NCI-H187 treated with DMSO at 0.1 percent for 48 hours (cell line): ENCODE measurements at places on chromosomes 12 and 14.

- no peak for DNase-seq
Observed at GRCh38 chr14:105168979-105169507, 467 bp upstream of the JAG2 start.

- DNase-seq: no peak
Observed at GRCh38 chr14:53493320-53493719, 340.2 kb upstream of the DDHD1 start.

- no peak for DNase-seq
Observed at GRCh38 chr12:132638541-132639408, 20.2 kb downstream of the P2RX2 start.

GRCh38 chr12:95114766-95115405, 41.5 kb upstream of the NR2C1 start:
- no peak for DNase-seq

GRCh38 chr12:113912760-113913329, 53.3 kb downstream of the RBM19 start:
- DNase-seq: peak; percentile 33

- no peak for DNase-seq
Observed at GRCh38 chr12:107331912-107332311, 238.6 kb upstream of the CRY1 start.

GRCh38 chr14:103624860-103625259, 4.2 kb upstream of the KLC1 start:
- DNase-seq: no peak

DNA sequence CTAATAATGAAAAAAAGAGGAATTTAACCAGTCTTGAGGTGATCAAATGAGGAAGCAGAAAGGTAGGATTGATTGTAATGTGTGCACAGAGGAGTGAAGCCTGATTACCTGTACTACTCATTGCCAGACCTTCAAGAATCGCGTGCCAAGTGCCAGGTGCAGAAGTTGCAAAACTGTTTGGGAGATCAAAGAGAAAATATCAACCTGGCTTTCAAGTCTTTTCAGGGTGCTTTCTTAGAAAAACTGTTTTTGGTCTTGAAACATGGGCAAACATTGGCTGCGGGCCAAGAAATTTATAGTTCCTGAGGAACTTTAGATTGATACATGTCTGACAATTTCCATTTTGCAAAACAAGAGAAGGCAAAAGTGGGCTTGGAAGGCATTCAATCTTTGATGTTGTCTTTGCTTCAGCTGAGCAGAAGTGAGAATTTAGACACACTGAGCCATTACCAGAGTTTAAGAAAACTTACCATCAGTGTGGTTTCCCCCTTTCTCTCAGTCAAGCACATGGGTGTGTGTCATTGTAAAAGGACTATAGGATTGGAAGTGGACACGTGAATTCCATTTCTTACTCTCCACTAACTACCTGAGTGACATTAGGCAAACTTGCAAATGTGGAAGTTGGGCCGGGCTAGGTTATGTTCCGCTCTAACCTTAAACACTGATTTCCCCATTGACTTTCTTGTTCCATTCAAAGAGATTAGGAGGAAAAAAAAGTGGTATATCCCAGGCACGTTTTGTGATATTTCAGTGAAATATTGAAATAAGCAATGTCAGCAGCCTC, 486.2 kb downstream of the DIO2 start:
- no peak for DNase-seq

DNA sequence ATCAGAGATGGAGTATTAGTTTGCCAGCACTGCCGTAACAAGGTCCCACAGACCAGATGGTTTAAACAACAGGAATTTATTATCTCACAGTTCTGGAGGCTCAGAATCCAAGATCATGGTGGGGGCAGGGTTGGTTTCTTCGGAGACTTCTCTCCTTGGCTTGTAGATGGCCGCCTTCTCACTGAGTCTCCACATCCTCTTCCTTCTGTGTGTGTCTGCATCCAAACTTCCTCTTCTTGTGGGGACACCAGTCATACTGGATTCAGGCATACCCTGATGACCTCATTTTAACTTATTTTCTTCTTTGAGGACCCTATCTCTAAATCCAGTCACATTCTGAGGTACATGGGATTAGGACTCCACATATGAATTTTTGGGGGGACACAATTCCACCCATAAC, 455.5 kb downstream of the RGS6 start:
- no peak for DNase-seq

DNA sequence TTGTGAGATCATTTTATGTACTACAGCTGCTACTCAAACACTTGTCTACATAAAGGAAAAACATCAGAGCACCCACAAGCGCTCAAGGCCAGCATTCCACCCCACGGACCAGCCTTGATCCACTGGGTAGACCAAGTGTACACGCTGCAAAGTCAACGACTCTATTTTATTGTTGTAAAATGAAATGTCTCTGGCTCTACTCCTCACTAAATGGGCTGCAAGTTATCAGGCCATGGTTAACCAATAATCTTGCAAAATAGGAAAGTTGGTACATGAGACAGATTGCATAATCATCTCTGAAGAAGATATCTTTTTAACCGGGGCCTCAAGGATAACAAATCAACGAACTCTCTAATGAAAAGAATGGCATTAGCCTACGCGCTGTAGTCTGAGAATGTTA, 69.9 kb upstream of the FOXN3 start:
- DNase-seq: no peak

GRCh38 chr12:130374083-130374482, 36.4 kb downstream of the PIWIL1 start:
- no peak for DNase-seq

- DNase-seq: no peak
Observed at GRCh38 chr12:83016218-83016835, 329.6 kb downstream of the TMTC2 start.

DNA sequence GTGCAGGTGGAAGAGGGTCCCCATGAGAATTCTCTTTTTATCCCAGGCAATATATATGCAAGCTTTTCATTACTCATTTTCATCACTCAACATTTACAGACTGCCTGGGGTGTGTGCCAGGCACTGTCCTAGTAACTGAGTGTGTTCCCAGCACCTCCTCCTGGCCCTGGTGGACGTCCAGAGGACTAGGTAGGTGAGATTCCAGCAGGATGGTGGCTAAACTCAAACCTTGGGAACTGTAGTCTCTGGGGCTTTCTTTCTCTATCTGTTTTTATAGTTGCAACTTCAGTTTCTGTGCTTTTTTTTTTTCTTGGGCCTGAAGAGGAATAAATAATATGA, 63.8 kb downstream of the SUSD6 start:
- DNase-seq: no peak

DNA sequence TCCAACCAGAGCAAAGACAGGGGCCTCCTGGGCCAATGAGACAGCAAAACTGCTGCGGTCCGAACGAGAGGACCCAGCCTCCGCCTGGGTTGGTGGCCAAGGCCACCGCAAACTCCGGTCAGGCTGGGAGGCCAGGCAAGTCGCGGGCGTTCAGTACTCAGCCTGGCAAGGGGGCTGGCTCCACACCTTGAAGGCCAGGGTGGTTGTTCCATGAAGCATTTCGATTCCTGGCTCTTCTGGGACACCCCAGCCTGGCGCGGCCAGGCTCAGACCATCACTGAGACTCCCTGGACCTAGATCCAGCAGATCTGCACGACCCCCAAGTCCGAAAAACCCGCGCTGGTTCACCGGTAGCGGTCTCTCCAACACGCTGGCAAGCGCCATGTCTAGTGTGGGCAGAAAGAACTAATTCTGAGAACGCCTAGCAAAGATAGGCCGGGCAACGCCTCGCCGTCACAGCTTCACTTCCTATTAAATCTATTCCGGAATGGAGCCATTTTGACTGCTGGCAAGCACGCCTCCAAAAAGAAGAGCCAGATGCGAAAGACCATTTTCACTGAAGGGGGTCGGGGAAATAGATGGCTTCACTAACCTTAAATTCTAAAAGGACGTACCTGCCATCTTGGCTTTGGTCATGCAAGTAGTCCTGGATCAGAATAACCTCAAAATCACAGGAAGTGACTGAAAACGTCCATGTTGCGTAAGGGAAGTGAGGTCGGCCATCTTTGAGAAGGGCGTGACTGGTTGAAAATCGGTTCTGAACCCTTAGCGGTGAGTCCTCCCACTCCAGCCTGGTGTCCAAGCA, at the start of gene PSMB5:
Gene PSMB5, minus strand, starts transcription at position 403 of the 805 bp plus-strand sequence. Its CDS starts 19 bp downstream, at position 384.
- DNase-seq: no peak

DNA sequence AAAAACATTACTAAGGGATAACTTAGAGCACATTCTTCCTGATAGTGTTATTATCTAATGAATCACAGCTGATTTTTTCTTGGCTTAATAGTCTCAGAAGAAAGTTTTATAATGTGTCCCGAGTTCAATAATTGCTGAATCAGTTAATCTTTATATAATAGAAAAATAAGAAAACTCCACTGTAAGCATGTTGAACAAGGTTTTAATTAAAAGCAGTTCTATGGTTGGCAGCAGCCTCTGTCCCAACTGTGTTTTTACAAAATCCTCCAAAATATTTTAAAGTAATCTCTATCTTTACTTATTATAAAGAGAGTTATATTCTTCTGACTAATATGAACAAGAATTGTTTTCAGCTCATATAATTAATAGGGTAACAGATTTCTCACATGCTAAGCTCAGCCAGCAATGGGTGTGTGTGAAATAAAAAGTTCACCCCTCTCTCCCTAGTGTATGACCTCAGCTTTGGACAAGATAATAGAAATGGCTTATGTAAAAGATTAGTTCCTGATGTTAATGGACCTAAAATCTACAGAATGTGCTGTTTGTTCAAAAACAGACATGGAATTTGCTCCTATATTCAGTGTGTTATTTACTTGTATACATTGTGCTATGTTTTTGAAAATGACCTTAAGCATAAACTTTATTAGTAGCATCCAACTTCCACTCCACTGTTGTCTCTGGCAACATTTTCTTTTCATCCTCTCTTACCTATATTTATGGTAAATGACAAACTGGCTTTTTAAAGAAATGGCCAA, 67.1 kb upstream of the DCN start:
- DNase-seq: no peak

DNA sequence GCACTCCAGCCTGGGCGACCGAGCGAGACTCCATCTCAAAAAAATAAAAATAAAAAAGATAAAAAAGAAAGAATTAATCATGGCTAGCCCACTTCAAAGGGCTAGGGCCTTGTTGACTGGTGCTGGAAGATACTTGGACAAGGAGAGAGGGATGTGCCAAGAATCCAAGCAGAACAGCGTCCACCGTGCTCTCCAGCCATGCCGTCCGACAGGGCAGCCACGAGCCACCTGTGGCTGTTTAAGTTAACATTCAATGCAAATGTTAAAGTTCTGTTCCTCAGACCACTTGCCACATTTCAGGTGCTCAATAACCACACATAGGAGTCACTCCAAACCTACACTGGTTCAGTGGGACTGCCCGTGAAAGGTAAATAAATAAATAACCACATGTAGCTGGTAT, 21.4 kb downstream of the SLC6A13 start:
- no peak for DNase-seq

GRCh38 chr14:104588066-104588857, 8.7 kb downstream of the C14orf180 start:
- DNase-seq: no peak

GRCh38 chr14:50541159-50541567, 8.8 kb upstream of the MAP4K5 start:
- DNase-seq: no peak

- no peak for DNase-seq
Observed at GRCh38 chr12:83086023-83086422, 399.3 kb downstream of the TMTC2 start.

GRCh38 chr14:22597771-22598098, 365 bp upstream of the ABHD4 start:
- DNase-seq: no peak

GRCh38 chr12:42716491-42716891, 126.9 kb upstream of the PRICKLE1 start:
- DNase-seq: no peak

- DNase-seq: no peak
Observed at GRCh38 chr12:99418379-99418778, 229.2 kb upstream of the GARIN6 start.

DNA sequence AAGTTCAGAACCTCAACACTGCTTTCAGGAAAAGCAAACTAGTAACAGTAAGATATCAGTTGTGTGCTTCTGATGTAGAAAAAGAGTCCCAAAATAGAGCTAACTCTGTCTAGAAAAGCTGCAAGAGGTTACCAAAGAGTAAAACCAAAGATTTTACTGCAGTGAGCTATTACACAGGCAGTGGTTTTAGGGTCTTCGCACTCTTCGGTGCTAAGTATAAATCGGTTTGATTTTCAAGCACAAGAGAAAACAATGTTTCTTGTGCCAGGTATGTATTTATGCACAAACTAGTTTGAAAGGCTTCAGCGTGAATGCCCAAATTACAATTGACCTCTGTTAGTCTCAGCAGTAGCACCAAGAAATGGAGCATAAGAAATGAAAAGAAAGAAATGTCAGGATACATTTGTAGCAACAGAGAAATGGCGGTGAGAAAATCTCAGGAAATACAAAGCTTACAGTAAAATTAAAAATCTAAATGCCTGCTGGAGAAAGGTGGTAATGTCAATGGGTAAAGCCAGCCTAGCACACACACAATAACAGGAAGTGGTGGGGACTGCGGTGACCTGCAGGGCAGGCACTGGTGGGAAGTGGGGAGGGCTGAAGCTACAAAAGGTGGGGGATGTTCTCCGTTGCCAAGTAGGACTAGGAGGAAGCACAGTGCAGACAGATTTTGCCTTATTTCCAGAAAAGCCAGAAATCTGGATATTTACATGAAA, 18.0 kb upstream of the DYRK2 start:
- no peak for DNase-seq

GRCh38 chr12:124088217-124088907, 115.3 kb downstream of the ZNF664 start:
- no peak for DNase-seq

- DNase-seq: no peak
Observed at GRCh38 chr14:62432955-62433354, 612.3 kb downstream of the KCNH5 start.

GRCh38 chr12:27549236-27549800, 25.3 kb downstream of the PPFIBP1 start:
- DNase-seq: no peak

DNA sequence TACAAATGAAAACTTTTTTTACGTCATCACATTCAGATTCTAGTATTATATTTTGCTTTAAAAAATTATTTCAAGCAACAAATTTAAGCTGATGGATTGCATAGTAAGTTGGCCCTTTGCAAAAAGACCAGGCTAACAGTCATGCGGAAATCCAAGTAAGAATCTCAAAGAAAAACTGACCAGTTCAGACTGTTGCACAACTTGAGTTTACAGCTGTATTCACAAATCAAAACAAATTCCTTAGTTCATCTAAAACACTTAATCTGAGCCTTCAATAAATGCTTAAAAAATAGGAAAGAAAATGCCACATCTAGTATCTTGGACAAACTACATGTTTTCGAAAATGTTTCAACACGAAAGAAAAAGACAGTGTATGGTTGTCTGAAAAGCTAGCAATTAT, 847 bp downstream of the CCDC59 start:
- DNase-seq: no peak

- DNase-seq: no peak
Observed at GRCh38 chr12:124915239-124916236, 1.1 kb upstream of the UBC start.
